ENCODE measurements at places on chromosomes 4 and X.

DNA sequence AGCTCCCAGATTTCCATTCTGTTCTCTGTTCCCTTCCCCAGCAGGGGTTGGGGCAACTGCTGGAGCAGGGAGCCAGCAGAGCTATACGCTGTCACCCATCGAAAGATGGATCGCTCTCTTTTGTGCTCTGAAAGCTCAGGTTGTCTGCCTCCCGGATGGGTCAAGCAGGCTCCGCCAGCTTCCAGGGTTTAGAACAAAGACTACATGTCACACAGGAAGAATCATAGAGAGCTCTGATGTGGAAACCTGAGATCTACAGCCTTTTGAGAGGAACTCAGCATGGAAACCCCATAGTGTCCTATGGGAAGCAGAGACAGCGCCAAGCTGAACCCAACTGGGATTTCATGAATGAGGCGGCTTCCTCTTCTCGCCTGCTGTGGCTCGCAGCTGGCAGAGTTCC, 205.4 kb downstream of the HS3ST1 start:
- no peaks in the 10 kb centered on the region for H3K4me1 ChIP-seq
- peaks cover 2% of the 10 kb centered on the region for H3K27me3 ChIP-seq
- no peak overlapping the region for H3K4me3 ChIP-seq
- no peak for DNase-seq
- H3K36me3 ChIP-seq, result no peaks in the 10 kb centered on the region

DNA sequence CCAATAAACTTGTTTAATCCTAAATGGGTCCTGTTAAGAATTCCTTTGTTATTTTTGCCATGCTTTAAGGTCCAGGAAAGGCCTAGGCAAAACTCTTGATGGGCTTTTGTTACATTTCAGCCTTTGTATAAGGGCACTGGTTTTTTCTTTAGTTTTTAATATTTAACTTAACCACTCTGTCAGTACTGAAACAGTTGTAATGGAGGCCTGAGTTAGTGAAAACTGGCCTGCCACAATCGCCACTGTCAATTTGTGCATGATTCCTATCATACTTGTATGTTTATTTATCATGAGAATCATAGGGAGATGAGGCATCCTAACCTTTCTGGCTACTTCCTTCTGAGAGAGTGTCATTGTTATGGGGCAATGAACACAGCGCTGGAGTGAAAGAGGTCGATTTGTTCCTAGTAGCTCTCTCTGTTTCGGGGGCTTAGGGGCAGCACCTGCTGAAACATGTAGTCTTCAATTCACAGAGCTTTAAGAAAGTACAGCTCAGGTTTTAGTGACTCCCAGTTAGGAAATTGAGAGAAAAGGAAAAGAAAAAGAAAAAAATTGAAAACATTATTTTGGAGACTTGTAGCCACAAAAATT, 393.8 kb upstream of the FSTL5 start:
- no peak overlapping the region for H3K27ac ChIP-seq
- H3K4me1 ChIP-seq, result no peaks in the 10 kb centered on the region
- no peak for DNase-seq
- no peaks in the 10 kb centered on the region for H3K36me3 ChIP-seq

- peak; percentile 14 for DNase-seq
- no peaks in the 10 kb centered on the region for H3K36me3 ChIP-seq
- peaks cover 10% of the 10 kb centered on the region for H3K4me1 ChIP-seq
- H3K4me3 ChIP-seq, result peak overlapping the region; percentile 79
These were observed 55.1 kb downstream of the RAB40A start for GRCh38 chrX:103464072-103464773.

GRCh38 chr4:112173593-112174558, 28.6 kb downstream of the FAM241A start:
- no peak overlapping the region for H3K27ac ChIP-seq
- no peak for DNase-seq
- H3K4me1 ChIP-seq, result peaks cover 2% of the 10 kb centered on the region
- no peak overlapping the region for H3K4me3 ChIP-seq
- H3K27me3 ChIP-seq, result no peaks in the 10 kb centered on the region
- no peaks in the 10 kb centered on the region for H3K36me3 ChIP-seq

- no peak for DNase-seq
- no peaks in the 10 kb centered on the region for H3K36me3 ChIP-seq
- H3K4me3 ChIP-seq, result no peak overlapping the region
- H3K27me3 ChIP-seq, result peaks cover 6% of the 10 kb centered on the region
- H3K27ac ChIP-seq, result no peak overlapping the region
These were observed 20.9 kb upstream of the KLHL8 start for GRCh38 chr4:87241336-87241735.

DNA sequence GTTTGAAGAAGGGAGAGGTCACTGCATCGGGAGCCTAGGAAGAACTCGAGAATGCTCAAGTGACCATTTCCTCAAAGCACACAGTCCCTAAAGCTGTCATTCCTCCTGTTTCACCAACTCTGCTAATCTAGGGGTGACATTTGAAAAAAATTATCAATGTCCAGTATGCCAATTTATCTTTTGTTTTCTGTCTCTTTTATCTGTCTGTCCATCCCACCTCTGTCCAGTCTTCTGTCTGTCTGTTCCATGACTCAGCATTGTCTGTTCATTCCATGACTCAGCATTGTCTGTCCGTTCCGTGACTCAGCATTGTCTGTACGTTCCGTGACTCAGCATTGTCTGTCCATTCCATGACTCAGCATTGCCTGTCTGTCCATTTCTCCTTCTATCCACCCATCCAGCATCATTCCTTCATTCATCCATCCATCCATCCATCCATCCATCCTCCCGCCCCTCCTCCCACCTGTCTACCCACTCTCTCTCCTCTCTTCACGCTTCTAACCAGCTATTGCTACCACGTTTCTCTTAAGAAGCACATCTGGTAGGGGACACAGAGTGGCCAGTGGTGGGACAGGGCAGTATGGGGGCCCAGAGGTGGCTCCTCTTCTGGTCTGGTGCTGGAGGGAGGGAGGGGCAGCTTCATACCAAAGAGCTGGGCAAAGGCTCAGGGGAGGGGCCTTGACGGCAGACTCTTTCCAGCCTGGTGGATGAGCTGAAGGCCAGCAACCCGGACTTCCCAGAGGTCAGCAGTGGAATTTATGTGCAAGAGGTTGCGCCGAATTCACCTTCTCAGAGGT, 34.1 kb downstream of the HTRA3 start:
- no peak for DNase-seq
- H3K27me3 ChIP-seq, result peaks cover 10% of the 10 kb centered on the region
- no peaks in the 10 kb centered on the region for H3K36me3 ChIP-seq
- H3K4me1 ChIP-seq, result no peaks in the 10 kb centered on the region
- H3K4me3 ChIP-seq, result no peak overlapping the region
- H3K27ac ChIP-seq, result no peak overlapping the region

- no peak overlapping the region for H3K4me3 ChIP-seq
- no peak overlapping the region for H3K27ac ChIP-seq
- H3K36me3 ChIP-seq, result no peaks in the 10 kb centered on the region
- H3K4me1 ChIP-seq, result no peaks in the 10 kb centered on the region
- no peaks in the 10 kb centered on the region for H3K27me3 ChIP-seq
These were observed 66.4 kb downstream of the HPRT1 start for GRCh38 chrX:134526399-134526798.

GRCh38 chr4:135007400-135007799, 805.8 kb upstream of the PABPC4L start:
- no peak for DNase-seq
- H3K4me1 ChIP-seq, result no peaks in the 10 kb centered on the region
- H3K27me3 ChIP-seq, result no peaks in the 10 kb centered on the region

DNA sequence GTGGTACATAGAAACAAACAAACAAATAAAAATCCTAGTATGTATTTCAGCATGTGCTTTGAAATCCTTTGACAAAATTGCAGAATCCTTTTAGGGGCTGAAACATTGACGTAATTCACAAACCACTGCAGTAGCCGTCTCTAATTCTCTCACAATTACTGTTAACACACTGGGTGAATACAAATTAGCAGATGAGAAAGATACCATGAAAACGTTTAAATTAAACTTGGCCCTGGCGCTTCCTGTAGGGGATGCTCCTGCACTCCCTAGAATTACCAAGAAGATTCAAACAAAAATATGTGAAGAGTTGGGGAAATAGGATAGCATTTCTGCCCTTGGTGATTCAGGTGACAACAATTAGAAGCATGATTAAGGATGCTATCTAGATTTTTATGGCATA, 772.5 kb upstream of the PRKX start:
- no peak for DNase-seq
- H3K27ac ChIP-seq, result no peak overlapping the region
- no peaks in the 10 kb centered on the region for H3K27me3 ChIP-seq

DNA sequence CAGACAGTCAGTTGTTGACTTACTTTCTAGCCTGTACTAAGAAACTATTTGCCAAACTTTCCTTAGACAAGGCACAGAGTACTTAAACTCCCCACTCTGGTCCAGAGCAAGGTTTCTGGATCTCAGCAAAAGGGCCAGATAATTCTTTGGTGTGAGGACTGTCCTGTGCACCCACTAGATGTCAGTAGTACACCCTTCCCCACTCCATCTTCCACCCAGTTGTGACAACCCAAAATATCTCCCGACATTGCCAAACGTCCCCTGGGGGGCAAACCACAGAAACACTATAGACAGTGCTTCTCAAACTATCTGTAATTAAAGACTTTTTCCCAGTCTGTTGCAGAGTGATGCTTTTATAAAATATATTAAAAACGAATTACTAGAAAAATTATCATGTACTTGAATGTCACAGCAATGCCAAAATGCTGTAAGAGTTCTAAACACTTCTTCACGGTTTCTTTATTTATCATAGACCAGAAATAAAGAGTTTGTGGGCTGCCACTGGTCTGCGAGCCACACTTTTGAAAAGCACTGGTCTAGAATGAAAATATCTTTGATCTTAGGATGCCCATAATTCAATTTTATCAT, 203.5 kb downstream of the PRDM5 start:
- no peaks in the 10 kb centered on the region for H3K36me3 ChIP-seq
- no peak overlapping the region for H3K27ac ChIP-seq
- H3K4me3 ChIP-seq, result no peak overlapping the region
- H3K4me1 ChIP-seq, result no peaks in the 10 kb centered on the region
- DNase-seq, result no peak

DNA sequence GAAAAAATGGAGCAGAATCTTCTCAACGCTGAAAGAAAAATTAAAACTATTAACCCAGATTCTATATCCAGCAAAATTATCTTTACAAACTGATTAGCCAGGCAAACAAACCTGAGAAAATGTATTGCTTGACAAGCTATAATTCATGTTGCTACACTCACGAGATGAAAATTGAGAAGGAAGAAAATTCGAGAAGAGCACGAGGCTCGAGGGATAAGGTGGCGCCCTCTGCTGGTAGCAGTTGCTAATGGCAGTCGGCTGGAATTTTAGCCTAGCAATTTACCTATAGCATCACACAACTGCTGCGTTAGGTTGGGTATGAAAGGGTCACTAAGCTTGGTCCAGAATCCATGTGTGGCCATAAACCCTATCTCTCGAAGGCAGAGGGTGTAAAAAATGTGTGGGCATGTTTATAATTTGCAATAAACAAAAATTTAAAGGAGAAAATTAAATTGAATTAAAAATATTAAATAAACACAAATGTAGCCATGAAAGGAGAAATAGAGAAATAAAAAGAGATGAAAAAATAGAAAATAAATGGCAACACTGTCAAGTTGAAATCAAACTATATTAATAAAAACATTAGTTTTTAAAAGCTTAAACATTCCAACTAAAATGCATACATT, 126.6 kb downstream of the PPP4R3C start:
- DNase-seq, result no peak
- no peaks in the 10 kb centered on the region for H3K36me3 ChIP-seq
- no peaks in the 10 kb centered on the region for H3K27me3 ChIP-seq
- H3K27ac ChIP-seq, result no peak overlapping the region

DNA sequence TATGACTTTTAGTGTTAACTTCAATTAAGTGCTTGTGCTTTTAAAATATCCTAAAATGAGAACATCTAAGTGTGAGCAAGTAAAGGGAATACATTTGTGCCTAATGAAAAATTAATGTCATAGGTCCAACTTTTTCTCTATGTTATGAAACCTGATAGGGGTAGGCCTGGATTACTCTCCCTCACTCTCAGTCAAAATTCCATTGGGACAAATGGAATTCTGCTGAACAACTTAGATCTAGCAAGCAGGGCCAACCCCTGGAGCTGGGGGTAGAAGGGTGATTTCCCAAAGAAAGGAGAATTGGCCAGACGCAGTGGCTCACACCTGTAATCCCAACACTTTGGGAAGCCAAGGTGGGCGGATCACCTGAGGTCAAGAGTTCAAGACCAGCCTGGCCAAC, 67.4 kb downstream of the EDNRA start:
- H3K27ac ChIP-seq, result no peak overlapping the region
- H3K27me3 ChIP-seq, result no peaks in the 10 kb centered on the region
- no peaks in the 10 kb centered on the region for H3K36me3 ChIP-seq
- DNase-seq, result no peak

DNA sequence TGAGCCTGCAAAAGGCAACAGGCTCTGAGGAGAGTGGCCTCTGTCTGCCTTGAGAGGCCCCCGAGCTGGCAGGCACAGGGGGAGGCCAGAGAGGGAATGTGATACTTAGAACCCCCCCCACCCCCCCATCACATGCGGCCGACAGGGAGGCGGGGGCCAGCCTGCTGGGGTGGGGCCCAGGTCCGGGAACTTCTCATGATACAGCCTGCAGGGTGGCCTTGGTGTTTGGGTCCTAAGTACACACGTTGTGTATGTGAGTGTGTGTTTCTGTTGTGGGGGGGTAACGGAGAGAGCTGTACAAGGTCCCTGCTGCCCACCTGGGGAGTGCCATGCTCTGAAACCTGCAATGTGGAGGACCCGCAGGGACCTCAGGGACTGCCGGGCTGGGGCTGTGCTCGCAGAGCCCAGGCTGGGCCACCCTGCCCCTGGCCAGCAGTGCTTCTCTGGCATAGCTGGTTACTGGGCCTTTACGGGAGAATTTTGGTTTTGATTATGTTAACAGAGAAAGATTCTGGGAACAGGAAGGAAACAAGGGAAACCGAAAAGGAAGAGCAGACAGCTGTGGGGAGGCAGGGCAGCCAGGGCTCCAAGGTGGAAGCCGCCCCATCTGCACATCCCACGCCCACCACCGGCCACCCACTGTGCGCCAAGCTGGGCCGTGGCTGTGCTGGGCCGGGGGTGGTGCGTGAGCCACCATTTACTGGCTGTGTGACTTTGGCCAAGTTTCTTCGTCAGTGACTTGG, 19.9 kb downstream of the SH3BP2 start:
- no peak for DNase-seq
- H3K4me1 ChIP-seq, result peaks cover 88% of the 10 kb centered on the region
- H3K36me3 ChIP-seq, result peaks cover 2% of the 10 kb centered on the region
- peak overlapping the region; percentile 96 for H3K27ac ChIP-seq

GRCh38 chr4:22667332-22667940, 25.3 kb upstream of the GBA3 start:
- H3K4me3 ChIP-seq, result no peak overlapping the region
- DNase-seq, result no peak
- H3K4me1 ChIP-seq, result peaks cover 4% of the 10 kb centered on the region
- no peaks in the 10 kb centered on the region for H3K27me3 ChIP-seq
- H3K36me3 ChIP-seq, result no peaks in the 10 kb centered on the region
